Activated naive CD8-positive, alpha-beta T cell treated with anti-CD3 and anti-CD28 coated beads, Interleukin-2, amount 50 U/mL, for 24 hours (primary cell): ENCODE measurements at places on chromosomes 7 and 10.

- no peak for DNase-seq
These were observed 126.7 kb downstream of the RGS10 start for GRCh38 chr10:119415536-119416503.

GRCh38 chr7:43004082-43004481 lies 71.9 kb downstream of the MRPL32 start:
- DNase-seq: no peak

- no peak for DNase-seq
These were observed 20.9 kb downstream of the CD36 start for GRCh38 chr7:80659120-80660055.

GRCh38 chr10:24617771-24618396 lies 105.8 kb downstream of the ARHGAP21 start:
- peak; percentile 63 for DNase-seq

DNA sequence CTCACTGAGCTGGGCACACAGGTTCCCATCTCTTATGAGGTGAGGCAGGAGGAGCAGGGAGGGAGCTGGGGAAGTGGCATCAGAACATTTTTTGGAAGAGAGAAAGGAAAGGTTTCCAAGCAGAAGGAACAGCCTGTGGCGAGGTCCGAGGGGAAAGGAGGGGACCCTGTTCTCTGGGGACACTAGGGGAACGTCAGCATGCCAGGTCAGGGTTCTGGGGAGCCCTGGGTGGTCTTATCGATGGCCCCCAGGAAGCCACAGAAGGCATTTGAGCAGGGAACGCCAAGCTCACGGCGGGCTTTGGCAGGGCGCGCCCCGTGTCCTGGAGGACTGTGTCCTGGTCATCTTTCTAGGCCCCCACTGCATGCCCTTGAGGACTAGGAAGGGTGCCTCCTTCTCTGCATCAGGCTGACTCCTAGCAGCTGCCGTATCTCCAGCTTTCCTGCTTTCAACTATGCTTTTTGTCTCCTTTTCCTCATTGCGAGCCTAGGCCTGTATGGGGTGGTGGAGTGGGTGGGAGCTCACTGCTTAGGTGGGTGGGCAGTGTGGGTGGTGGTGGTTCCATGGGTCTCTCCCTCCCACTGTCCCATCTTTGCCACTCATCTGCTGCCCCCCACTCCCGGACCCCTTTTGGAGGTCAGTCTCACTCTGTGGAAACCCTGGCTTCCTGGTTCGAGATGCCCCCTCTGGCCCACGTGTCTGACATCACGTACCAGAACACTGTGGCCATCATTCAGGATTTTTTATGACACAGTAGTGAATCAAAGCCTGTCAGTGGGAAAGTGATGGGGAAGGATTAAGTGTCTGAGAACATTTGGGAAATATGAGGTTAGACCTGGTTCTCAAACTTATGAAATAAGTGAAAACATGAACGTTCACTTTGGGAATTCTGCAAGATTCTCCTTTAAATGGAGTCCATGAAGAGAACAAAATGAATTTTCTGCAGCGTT lies 89.1 kb downstream of the CUX1 start:
- DNase-seq: no peak

GRCh38 chr10:114026189-114027040 lies 17.3 kb upstream of the ADRB1 start:
- DNase-seq: no peak

- DNase-seq: no peak
These were observed 173.6 kb upstream of the CXCL12 start for GRCh38 chr10:44558521-44558920.

GRCh38 chr7:50806143-50806542 lies 23.4 kb upstream of the GRB10 start:
- no peak for DNase-seq

- no peak for DNase-seq
These were observed 185.6 kb downstream of the ANK3 start for GRCh38 chr10:60203993-60204618.

GRCh38 chr7:125648543-125648942 lies 718.9 kb upstream of the POT1 start:
- DNase-seq: no peak

DNA sequence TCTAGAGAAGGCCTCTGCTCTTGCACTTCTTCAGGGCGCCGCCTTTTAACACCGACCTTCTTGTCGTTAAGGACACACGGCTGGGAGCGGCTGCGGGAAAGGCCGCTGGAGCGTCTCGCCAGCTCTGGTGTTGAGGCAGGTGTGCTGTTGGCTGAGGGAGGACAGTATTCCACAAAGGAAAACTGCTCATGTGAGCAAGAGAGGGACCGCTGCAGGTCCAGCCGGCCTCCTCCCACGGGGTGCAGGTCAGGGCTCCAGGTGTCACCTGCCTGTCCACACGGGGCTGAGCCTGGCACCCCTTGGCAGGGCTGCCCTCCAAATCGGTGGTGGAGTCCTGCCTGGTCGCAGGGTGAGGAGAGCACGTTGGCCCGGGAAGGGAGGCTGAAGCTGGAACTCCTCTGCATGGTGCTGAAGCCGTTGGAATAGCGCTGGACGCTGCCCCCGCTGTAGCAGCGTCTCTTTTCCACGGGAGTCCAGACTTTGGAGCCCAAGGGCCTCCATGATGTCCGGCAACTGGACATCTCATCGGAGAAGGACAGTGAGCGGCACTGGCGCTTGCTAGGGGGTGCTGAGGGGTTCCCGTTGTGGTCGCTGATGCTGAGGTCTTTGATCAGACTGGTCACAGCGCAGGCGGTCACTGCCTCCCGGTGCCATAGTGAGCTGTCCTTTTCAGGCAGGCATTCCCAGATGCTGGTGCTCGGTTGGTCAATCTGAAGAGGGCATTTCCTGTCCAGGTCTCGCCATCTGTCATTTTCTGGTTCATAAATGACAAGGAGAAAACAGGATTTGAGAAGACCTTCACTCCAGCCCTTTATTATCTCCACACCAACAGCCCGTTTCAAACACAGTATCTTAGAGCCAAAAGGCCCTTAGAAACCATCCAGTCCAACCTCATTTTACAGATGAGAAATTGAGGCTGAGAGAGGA lies 62.3 kb downstream of the FAM53B start:
- DNase-seq: no peak

DNA sequence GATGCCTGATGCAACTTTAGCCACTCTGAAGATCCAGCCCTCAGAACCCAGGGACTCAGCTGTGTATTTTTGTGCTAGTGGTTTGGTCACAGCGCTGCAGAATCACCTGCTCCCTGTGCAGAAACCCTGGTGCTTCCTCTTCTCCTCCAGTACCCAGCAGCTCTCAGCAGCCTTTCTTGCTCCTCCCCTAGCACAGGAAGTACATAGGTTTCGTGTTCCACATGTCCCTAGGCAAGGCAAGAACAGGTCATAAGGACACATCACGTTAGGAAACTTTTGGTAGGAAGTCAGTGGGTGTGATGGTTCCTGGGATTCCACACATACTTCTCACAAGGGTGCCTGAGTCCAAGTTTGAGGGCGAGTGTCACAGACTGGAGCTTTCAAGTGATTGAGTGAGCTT lies 167.9 kb upstream of the PRSS1 start:
- no peak for DNase-seq

- no peak for DNase-seq
These were observed 157.3 kb downstream of the LRRC4 start for GRCh38 chr7:127873715-127874636.

DNA sequence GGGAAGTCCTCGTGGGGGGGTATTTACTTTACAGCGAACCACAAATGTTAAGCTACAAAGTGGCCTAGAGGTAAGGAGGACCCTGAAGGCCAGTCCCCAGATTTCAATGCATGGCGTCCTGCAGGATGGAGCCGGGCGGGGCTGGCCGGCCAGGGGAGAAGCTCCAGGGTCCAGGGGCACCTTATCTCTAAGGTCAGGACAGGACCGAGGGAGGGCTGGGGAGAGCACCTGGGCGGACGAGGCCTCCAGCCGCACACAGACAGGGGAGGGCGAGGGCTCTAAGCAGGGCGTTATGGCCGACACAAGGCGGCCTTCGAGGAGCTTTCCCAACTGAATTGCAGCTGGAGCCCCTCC lies 96.4 kb upstream of the DIP2C start:
- no peak for DNase-seq

DNA sequence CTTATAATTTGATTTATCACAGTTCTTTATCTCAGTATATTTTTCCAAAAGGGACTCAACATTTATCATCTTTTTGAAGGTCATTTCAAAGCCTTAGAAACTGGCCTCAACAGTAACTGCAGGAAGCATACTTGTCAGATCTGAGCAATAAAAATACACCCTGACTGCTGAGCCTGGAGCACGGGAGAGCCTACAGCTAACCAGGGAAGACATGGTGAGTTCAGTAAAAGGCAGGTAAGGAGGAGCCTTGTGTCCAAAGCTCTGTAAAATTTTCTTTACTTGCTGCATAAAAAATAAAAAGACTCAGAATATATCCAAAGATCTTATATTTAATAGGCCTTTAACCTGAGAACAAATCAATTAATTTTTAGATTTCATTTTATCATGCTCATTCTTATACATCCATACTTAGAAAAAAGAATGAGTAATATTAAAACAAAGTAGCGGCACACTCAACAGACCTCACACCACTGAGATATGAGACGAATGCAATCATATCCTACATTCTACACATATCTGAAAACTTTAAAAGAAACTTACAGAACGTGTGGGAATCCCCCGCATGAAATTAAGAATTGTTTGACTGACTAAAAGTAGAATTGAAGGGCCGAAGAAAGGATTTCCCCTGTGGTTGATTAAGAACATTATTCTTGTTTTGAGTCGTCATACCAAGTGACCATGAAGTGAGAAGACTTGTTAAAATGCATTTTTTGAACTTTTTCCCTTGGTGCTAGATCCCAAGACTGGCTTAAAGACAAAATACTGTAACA lies 296.4 kb upstream of the MKLN1 start:
- no peak for DNase-seq

DNA sequence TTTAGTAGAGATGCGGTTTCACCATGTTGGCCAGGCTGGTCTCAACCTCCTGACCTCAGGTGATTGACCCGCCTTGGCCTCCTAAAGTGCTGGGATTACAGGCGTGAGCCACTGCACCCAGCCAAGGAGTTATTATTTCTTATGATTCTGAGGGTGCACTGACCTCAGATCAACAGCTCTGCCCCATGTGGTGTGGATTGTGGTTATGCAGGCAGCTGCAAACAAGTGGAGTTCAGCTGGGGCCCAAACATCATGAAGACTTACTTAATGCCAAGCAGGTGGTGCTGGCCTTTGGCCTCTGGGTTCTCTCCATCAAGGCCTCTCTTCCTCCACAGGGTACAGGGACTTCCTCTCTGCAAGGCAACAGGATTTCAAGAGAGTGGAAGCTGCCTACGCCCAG lies 45.1 kb upstream of the OPTN start:
- no peak for DNase-seq

DNA sequence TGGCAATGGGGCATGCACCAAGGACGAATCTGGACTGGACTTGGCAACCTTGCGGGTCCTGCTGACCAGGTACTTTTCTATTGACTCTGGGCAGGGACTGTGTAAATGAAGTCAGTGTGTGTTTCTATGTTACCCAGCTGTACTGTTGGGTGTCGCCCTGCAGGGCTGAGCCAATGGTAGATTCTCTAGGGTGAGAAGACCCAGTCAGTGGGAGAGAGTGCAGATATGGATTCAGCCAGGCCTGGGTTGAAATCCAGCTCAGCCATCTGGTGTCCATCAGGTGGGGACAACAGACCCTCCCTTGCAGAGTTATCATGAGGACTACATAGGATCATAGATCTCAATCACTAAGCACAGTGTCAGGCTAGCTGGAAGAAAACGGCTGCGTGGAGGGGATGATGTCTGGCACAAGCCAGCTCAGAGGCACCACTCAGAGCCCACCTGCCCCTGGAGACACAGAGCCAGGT lies 4.9 kb upstream of the PPIF start:
- no peak for DNase-seq

DNA sequence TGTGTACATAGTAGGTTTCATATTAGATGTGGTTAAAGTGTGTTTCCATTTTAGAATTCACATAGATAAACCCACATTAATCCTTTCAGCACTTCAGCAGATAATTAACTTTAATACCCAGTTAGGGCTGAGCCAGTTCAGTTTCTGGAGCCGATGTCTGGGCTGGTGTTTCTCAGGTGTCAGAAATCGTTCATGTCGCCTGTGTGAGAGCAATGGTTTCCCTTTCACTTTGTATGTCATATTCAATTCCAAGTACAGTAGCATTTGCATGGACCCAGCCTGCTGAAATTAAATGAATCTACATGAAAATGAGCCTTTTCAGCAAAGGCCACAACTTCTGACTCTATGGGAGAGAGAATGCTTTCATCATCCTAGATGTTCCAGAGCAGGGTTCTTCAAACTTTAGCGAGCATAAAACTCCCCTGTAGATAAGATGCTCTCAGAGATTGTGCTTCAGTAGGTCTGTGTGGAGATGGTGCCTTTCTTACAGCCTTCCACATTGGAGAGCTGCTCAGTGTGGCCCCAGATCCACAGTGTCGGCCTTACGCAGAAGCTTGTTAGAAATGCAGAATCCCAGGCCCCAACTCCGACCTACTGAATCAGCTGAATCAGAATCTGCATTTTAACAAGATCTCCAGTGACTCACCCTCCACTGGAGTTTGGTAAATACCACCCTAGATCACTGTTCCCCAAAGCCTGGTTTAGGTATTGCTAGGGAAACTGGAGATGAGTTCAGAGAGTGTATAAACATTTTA lies 19.6 kb downstream of the WIPF3 start:
- DNase-seq: no peak

DNA sequence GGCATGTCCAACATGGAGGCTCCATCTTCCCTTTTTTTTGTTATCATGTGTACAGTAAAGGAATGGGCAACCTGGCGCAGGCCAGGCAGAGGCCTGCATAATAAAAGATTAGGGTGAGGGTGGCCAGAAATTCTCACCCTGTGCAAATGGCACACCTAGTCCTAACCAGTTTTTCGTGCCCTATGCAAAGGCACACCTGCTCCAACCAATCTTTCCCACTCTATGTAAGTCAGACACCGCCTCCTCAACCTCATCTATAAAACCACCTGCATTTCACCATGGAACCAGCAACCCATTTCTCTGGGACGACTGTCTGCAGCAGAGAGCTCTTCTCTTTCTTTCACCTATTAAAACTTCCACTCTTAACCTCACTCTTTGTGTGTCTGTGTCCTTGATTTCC lies 16.1 kb downstream of the TBATA start:
- no peak for DNase-seq

GRCh38 chr7:43664681-43665080 lies 64.6 kb downstream of the COA1 start:
- no peak for DNase-seq

DNA sequence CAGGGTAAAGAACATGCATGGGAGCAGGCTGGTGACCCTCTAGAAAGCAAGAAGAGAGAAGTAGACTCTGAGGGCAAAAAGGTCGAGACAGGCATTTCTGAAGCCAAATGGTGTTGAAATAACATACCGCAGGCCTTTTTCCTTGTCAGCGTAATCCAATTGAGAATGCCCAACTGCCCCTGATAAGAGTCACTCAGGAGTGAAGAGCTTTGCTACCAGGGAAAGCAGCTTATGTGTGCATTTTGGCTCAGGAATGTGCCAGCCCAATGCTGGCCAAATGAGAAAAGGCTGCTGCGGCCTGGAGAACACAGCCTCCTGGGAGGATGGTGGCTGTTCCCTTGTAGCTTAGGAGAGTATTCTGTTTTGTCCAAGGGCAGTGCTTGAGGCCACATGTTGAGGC lies 61.4 kb upstream of the NFKB2 start:
- DNase-seq: no peak

- no peak for DNase-seq
These were observed 127.8 kb downstream of the CACNB2 start for GRCh38 chr10:18268005-18268404.

GRCh38 chr7:1168422-1168821 lies 8.4 kb upstream of the ZFAND2A start:
- DNase-seq: no peak

GRCh38 chr7:9201928-9202327 lies 768.5 kb downstream of the NXPH1 start:
- no peak for DNase-seq

- no peak for DNase-seq
These were observed 191.9 kb downstream of the DOCK4 start for GRCh38 chr7:112014347-112014746.
